ENCODE measurements at places on chromosomes 16 and 17.

- peaks cover 3% of the 10 kb centered on the region for H3K4me1 ChIP-seq
- no peak overlapping the region for H3K27ac ChIP-seq
- no peaks in the 10 kb centered on the region for H3K36me3 ChIP-seq
- no peak for DNase-seq
- H3K27me3 ChIP-seq: no peaks in the 10 kb centered on the region
- no peak overlapping the region for H3K4me3 ChIP-seq
Observed at GRCh38 chr17:73011016-73011486, 81.4 kb downstream of the SLC39A11 start.

GRCh38 chr17:2801841-2802240 is 5.6 kb downstream of the RAP1GAP2 start:
- no peak overlapping the region for H3K4me3 ChIP-seq
- no peak overlapping the region for H3K27ac ChIP-seq
- DNase-seq: no peak
- H3K4me1 ChIP-seq: peaks cover 16% of the 10 kb centered on the region
- H3K36me3 ChIP-seq: no peaks in the 10 kb centered on the region

DNA sequence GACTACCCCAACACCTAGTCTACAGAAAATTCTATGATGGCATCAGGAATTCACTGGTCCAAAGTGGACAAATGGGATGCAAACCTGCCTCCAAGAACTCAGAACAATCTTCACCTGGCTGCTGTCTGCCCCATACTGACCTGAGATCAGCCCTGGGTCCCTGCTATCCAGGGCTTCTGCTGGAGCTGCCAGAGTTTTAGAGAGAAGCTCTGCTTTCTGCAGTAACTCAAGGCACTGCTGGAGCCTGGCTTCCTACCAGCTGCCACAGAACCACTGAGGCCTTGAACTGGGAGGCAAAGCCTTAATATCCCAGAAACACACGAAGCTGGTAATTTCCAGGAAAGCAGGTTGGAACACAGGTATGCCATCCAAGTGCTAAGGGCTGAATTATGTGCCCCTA is 7.5 kb downstream of the TMEM170A start:
- no peak overlapping the region for H3K4me3 ChIP-seq
- peaks cover 89% of the 10 kb centered on the region for H3K4me1 ChIP-seq
- no peak for DNase-seq
- H3K27ac ChIP-seq: peak overlapping the region; percentile 68
- H3K36me3 ChIP-seq: no peaks in the 10 kb centered on the region

GRCh38 chr17:75077496-75078283 is 10.1 kb upstream of the SLC16A5 start:
- H3K36me3 ChIP-seq: no peaks in the 10 kb centered on the region
- H3K27ac ChIP-seq: peak overlapping the region; percentile 88
- peak overlapping the region; percentile 2 for H3K4me3 ChIP-seq
- H3K27me3 ChIP-seq: no peaks in the 10 kb centered on the region
